ENCODE measurements at places on chromosomes 1 and 21. TPM values are rescaled to one million over a fixed set of nuclear protein-coding genes. Genes with fewer than 3 reads are reported as not detected.
A peak's percentile ranks its signal among the peaks of the same experiment; 100 is the strongest.

- H3K36me3 ChIP-seq, result no peaks in the 10 kb centered on the region
- no peak overlapping the region for H3K27ac ChIP-seq
- H3K4me1 ChIP-seq, result peaks cover 6% of the 10 kb centered on the region
These were observed 496.0 kb upstream of the PKN2 start for GRCh38 chr1:88188038-88188437.

Gene LDLRAD2
- not detected for total RNA-seq

GRCh38 chr1:53594391-53595180, 135.4 kb downstream of the DMRTB1 start:
- DNase-seq, result peak; percentile 50
- no peak overlapping the region for H3K4me3 ChIP-seq
- H3K36me3 ChIP-seq, result no peaks in the 10 kb centered on the region

- peak overlapping the region; percentile 92 for H3K4me3 ChIP-seq
- peak overlapping the region; percentile 99 for H3K27ac ChIP-seq
- H3K36me3 ChIP-seq, result peaks cover 8% of the 10 kb centered on the region
- H3K27me3 ChIP-seq, result no peaks in the 10 kb centered on the region
These were observed 610 bp downstream of the SCYL3 start for GRCh38 chr1:169892927-169893644.

DNA sequence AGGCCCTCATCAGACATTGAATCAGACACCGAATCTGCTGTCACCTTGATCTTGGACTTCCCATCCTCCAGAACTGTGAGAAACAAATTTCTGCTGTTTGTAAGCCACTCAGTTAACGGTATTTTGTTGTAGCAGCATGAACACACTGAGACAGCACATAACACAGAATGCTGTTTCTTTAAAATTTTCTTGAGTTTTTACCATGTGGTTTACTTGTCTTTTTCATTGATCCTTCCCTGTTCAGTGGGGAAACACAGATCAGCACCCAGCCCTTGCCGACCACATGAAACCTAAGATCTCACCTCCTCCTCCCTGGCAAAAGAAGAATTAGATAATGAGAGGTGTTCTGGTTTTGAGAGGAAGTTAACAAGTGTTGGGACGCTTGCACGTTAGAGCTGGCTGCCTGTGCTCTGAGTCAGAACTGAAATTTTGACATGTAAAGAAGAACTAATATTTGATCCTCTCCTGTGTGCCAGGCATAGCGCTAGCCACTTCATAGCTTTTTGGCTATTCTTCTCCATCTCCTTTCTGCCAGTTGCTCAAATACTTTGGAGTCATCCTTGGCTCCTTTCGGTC, 179.6 kb downstream of the DHRS3 start:
- H3K27ac ChIP-seq, result peak overlapping the region; percentile 100
- peaks cover 93% of the 10 kb centered on the region for H3K4me1 ChIP-seq
- H3K27me3 ChIP-seq, result no peaks in the 10 kb centered on the region
- peak overlapping the region; percentile 96 for H3K4me3 ChIP-seq
- H3K36me3 ChIP-seq, result peaks cover 13% of the 10 kb centered on the region

- DNase-seq, result no peak
- no peaks in the 10 kb centered on the region for H3K27me3 ChIP-seq
- peaks cover 14% of the 10 kb centered on the region for H3K4me1 ChIP-seq
- H3K27ac ChIP-seq, result peak overlapping the region; percentile 66
- peaks cover 2% of the 10 kb centered on the region for H3K36me3 ChIP-seq
These were observed 837 bp upstream of the DESI2 start for GRCh38 chr1:244651956-244652622.

DNA sequence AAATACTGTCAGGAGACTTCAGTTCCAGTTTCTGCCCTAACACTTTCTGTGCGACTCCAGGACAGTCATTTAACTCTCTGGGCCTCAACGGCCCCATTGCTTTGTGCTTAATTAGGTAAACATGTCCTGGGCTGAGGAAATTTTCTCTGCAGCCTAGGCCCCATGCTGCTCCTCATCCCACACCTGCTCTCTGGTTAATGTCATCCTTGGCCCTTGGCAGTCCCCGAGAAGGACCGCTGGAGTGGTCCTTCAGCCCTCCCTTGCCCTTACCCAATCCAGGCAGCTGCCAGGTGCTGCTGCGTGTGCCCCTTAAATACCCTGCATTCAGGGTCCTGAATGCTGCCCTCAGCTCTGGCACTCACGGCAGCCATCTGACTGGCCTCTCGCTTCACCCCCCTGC, 18.7 kb downstream of the UBL4B start:
- no peak overlapping the region for H3K4me3 ChIP-seq
- peaks cover 27% of the 10 kb centered on the region for H3K27me3 ChIP-seq

DNA sequence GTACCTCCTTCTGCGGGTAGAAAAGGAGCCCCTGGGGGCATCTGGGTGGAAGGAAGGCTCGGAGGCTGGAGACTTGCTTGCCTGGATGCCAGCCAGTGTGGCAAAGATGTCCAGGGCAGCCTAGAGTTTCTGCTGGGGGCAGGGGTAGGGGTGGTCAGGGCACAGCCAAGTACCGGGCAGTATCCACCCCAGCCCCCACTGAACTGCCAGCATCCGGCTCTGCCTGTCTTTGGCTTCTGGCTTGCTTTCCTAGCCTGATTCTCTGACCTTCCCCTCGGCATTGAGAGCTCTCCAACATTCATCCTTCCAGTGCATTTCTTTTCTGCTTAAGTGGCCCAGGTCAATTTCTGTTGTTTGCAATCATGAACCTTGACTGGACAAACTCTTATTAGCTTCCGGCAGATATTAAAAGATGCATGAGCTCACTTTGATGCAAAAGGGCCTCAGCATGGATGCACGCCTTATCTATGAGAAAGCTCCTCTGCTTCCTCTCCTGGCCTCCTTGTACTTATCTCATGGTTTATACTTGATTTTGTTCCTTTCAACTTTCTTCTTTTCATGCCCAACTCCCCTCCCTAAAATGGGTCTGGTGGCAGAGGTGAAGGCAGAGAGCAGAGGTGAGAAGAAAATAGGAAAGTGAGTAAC, 116.9 kb downstream of the HLCS start:
- peaks cover 11% of the 10 kb centered on the region for H3K4me1 ChIP-seq
- H3K27me3 ChIP-seq, result no peaks in the 10 kb centered on the region
- DNase-seq, result no peak

Gene ECM1
- 1.9 TPM for total RNA-seq

- H3K4me3 ChIP-seq, result peak overlapping the region; percentile 98
- no peak for DNase-seq
- no peaks in the 10 kb centered on the region for H3K27me3 ChIP-seq
- peaks cover 79% of the 10 kb centered on the region for H3K4me1 ChIP-seq
- H3K27ac ChIP-seq, result peak overlapping the region; percentile 99
These were observed 1.0 kb upstream of the DENND2D start for GRCh38 chr1:111201275-111202090.

- peak overlapping the region; percentile 61 for H3K4me3 ChIP-seq
- peaks cover 55% of the 10 kb centered on the region for H3K4me1 ChIP-seq
- H3K27ac ChIP-seq, result peak overlapping the region; percentile 94
- no peaks in the 10 kb centered on the region for H3K27me3 ChIP-seq
- peaks cover 20% of the 10 kb centered on the region for H3K36me3 ChIP-seq
These were observed 11.7 kb downstream of the ADAMTS1 start for GRCh38 chr21:26833460-26833939.

Gene HYI
- 13.4 TPM for total RNA-seq

GRCh38 chr1:172585348-172585747, 52.4 kb downstream of the SUCO start:
- H3K36me3 ChIP-seq, result peaks cover 24% of the 10 kb centered on the region
- no peaks in the 10 kb centered on the region for H3K27me3 ChIP-seq
- DNase-seq, result no peak
- no peak overlapping the region for H3K27ac ChIP-seq
- H3K4me3 ChIP-seq, result no peak overlapping the region

DNA sequence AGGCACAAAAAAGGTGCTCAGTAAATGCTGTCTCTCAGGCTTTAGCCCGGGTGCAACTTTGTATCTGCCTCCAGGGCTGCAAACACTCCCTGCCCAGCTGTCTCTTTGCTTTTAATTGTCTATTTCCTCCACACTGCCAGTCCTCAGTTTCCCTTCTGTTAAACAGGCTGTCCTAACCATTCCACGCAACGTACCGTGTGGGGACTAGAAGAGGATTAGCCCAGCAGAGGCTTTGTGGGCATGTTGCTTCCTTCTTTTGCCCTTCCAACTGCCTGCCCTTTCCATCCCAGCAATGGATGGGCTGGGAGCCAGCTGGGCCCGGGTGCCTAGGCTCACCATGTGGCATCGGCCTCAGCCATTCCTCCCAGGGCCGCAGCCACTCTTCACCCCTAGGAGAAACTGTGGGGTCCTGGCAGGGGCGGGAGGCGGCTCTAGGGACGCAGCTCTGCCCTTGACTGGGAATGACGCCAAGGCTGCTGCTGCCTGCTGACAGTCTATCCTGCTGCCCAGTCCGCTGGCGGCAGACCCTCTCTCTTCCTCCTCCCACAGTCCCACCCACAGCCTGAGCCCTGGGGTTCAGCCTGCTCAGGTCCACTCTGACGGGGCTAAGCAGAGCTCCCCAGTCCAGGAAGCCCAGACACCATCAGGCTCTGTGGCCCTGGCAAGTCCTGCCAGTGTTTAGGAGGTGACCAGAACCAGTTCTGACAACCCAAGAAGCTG, 40.6 kb upstream of the LRP8 start:
- no peak for DNase-seq
- H3K27ac ChIP-seq, result peak overlapping the region; percentile 86
- H3K4me1 ChIP-seq, result peaks cover 13% of the 10 kb centered on the region
- no peaks in the 10 kb centered on the region for H3K27me3 ChIP-seq
- no peaks in the 10 kb centered on the region for H3K36me3 ChIP-seq
